ENCODE measurements at places on chromosomes 7 and 10.

- no peak for DNase-seq
Observed at GRCh38 chr7:27991006-27991528, 189.5 kb downstream of the JAZF1 start.

GRCh38 chr7:11171569-11172192, 198.0 kb downstream of the PHF14 start:
- DNase-seq: no peak

DNA sequence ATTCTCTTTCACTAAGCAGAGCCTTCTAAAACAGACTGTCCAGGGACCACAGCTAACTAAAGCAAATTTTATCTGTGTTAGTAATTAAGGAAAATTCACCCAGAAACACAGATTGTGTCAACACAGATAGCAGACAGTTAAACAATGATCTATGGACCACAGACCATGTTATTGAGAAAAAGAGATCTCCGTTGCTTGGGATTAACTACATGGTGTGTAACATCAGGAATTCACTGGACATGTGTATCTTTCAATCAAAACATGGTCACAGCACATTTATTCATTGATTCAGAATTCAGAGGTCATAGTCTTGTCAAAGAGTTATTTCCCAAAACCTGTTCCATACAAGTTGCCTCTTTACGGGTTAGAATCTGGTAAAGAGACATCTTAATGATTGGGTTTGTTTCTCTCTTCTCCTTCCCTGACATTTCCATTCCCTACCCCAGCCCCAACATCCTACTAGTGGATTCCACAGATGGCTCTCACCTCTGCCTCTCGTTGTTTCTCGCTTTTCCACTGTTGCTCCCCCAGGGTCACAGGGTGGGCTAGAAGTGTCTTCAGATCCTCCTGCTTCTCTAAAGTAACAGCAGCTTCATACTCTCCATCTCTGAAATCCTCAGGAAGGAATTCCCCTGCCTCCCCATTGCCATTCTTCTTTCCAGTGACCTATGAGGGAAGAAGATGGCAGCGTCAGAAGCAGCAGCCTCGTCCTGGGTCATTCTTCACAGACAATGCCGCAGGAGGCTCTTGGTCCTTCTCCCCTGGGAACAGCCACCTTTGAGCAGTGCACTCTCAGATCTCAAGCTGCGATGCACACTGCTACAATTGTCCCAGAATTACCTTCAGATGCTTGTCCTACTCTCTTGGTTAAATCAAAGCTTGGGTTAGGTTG, 958 bp downstream of the ANKRD1 start:
- DNase-seq: no peak

GRCh38 chr7:12436896-12437535, 33.4 kb upstream of the VWDE start:
- no peak for DNase-seq

DNA sequence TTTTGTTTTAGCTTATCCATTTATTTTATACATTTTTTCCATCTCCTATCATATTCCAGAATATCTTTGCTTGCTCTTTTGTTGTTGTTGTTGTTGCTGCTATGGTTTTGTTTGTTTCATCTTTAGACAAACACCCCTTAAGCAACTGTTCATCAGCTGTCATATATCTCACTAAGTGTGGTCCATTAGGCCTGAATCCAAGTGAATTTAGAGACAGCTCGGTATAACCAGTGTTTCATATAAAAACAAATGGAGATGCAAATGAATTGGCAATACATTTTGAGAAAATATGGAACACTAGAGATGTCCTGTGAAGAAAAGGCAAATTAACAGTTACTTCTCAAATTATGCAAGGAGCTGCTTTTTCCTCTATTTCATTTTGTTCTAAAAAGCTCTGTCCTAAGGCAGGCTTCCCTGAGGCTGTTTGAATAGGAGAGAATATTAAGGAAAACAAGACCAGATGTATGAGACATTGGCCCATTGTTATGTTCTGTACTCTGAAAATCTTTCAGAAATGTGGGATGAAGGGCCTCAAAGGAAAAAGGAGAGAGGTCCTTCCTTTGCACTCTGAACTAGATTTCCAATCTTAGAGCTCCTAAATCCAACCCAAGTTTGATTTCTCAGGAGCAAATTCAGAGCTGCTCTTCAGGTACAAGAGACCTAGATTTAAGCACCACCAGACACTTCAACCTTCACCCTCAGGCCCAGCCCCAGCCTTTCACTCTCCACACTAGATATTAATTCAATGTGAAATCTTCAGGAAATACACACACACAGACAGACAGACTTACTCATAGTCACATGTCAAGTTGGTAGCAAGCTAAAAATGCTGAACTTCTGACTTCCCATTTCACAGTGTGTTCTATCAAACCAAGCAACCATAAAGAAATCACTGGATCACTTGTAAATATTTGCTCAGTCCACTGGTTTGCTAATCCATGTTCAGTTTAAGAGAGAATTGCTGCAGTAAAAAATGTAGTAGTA, 5.4 kb downstream of the TFEC start:
- no peak for DNase-seq

DNA sequence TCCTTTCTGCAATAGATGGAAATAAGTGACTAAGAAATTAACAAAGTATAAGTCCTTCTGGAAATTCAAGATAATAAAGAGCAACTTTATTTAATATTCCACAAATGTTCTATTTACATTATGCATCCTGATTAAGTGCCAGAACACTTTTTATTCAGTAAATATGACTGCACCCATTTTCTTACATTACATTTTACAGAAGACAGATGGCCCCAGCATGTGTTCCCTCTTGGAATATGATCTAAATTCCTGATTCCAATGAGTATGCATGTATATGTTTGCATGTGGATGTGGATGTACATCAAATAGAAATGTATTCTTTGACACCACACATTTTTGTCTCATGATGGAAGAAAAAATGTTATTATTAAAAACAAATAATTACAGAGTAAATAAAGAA, 628.7 kb upstream of the SEMA3D start:
- DNase-seq: no peak

DNA sequence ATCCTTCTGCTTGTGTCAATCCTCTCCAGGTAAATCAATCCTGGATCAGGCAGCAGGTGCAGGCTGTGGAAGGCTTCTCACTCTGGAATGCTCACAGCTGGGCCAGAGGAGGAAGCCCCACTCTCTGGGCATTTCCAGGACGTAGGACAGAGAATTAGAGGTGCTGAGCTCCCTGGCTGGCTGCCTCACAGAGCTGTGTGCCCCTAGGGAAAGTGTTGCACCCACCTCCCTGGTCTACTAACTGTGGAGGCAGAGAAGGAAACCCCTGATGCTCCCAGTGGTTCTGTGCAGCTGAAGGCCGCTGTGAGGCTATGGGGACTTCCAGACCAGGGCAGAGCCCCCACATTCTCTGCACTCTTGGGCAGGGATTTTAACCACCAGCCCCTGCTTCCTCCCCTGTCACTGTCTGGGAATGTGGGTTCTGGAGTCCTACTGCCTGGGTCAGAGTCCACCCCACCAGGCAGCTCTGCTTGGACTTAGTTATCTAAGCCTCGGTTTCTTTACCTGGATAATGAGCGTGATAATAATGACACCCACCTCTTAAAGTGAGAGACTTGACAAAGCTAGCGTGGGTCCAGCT, 73.5 kb upstream of the EEPD1 start:
- DNase-seq: no peak

- DNase-seq: no peak
Observed at GRCh38 chr7:132680590-132680989, 104.3 kb upstream of the PLXNA4 start.

GRCh38 chr7:70668606-70669358, 463.2 kb upstream of the GALNT17 start:
- no peak for DNase-seq

DNA sequence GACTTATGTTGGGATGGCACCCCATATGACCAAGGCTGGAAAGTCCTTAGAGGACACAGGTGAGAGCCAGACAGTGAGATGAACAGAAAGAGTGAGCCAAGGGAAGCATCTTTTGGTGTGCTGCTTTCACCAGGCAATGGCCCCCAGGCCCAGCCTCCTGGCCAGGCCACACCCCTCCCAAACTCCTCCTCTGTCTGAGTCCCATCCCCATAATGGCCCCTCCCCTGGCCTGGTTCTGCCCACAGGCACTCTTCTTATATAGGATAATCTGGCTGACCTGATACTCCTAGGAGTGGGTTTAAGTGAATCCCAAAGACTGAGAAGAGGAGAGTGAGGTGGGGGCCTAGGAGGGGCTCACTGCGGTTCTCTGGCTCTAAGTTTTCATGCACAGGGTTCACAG, 252.5 kb downstream of the RPS24 start:
- no peak for DNase-seq

Data from T-cell (primary cell).